ENCODE measurements at places on chromosomes 6 and 20.

GRCh38 chr6:170374571-170375444 is 68.2 kb downstream of the FAM120B start:
- DNase-seq, result no peak

DNA sequence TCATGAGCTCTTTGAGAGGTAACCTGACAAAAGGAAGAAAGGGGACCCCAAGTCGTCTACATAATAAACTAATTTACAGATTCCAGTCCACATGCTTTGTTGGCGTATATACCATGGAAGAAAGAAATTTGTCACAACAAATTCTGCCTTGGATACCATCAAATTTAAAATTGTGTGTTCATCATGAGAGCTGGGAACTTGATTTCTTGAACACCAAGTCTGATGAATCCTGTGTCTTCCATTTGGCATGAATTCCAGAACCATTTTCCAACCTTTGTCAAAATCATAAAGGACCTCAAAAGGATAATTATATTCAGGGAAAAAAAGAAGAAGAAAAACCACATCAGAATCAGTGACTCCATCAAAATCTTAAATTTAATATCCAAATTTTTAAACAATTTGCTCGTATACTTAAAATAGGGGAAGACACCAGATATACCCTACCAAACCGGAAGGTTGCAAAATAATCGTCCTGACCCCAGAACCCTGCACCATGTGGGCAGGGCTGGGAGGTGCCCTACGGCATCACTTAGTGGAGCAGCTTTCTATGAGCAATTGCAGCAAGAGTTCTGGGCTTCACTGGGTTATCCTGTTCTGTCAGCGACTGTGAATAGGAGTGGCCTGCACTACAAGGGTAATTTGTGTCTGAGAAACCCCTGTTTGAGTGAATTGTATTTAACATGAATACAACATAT is 74.1 kb upstream of the INSM1 start:
- DNase-seq, result no peak

DNA sequence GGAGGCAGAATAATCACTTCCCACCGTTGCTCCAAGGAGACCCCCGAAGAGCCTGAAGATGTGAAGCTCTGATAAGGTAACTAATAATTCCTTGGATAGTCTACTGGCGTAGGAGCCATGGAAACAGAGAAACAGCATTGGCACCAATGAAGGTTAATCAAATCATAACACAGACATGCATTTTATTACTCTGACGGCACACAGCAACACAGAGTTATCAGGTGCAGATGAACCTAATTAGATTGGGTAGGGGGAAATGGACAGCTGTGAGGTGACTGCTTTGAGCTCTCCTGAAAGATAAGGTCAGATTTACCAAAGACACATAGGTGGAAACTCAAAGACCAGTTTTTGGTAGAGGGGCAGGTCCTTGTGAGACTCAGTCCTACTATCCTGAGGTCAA is 544.0 kb upstream of the AGPAT4 start:
- DNase-seq, result no peak

GRCh38 chr6:42095094-42095493 is 44.8 kb downstream of the TAF8 start:
- no peak for DNase-seq

DNA sequence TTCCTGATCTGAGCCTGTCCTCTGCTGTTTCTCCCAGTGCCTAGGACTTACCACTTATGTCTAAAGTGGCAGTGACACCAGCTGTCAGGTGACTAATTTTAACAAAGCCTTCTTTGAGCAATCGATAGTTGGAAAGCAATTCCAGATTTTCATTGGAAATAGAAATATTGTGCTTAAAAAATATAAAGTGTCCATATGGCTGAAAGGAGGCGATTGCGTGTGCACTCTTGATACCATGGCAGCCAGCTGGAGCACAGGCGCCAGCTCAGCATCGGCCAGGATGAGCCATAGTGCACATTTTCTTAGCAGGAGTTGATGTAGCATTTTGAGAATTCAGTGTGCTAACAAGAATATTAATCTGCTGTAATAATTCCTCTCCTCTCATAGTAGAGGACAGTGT is 70.0 kb downstream of the LRRC1 start:
- DNase-seq, result no peak

- no peak for DNase-seq
Measured at GRCh38 chr20:48732081-48732829, 95.5 kb downstream of the PREX1 start.

DNA sequence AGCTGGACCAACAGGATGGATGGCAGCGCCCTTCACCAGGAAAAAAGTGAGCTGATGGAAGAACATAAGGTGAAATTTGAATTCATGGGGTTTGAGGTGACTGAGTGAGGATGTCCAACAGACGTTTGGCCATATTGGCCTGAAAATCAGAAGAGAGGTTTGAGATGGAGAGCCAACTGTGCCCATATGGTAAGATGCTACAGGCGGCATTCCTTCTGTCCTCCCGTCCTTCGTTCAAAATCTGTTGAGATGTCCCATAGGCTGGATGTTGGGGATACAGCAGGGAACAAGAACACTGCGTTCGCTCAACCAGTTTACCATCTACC is 468 bp upstream of the CMTR1 start:
- no peak for DNase-seq

DNA sequence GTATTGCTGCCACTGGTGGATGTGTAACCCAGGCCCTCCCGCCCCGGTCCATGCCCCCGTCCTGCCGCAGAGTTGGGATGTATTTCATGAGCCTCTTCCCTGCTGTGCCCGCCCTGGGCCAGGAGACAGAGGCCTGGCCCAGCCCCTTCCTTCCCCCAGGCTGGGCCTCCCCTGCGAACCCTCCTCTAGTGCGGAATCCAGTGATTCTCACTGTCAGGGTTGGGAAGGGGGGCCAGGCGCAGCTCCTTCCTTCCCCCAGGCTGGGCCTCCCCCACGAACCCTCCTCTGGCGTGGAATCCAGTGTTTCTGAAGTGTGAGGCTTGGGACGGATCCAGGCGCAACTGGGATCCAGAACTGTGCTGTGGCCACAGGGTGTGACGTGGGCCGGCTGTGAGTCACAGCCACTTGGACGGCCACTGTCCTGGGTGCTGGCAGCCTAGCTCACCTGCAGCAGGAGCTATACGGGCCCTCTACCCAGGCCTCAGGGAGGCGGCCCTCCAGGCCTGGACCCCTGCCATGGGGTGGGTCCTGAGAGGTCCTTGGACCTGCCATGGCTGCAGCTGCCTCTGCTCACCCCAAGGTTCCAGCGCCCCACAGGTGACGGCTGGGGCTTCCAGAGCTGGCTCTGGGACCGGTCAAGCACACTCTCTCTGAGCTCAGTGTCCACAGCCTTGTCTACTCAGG is 28.3 kb downstream of the COL20A1 start:
- peak; percentile 18 for DNase-seq

GRCh38 chr6:43547222-43547621 is 28.6 kb downstream of the XPO5 start:
- DNase-seq, result no peak

DNA sequence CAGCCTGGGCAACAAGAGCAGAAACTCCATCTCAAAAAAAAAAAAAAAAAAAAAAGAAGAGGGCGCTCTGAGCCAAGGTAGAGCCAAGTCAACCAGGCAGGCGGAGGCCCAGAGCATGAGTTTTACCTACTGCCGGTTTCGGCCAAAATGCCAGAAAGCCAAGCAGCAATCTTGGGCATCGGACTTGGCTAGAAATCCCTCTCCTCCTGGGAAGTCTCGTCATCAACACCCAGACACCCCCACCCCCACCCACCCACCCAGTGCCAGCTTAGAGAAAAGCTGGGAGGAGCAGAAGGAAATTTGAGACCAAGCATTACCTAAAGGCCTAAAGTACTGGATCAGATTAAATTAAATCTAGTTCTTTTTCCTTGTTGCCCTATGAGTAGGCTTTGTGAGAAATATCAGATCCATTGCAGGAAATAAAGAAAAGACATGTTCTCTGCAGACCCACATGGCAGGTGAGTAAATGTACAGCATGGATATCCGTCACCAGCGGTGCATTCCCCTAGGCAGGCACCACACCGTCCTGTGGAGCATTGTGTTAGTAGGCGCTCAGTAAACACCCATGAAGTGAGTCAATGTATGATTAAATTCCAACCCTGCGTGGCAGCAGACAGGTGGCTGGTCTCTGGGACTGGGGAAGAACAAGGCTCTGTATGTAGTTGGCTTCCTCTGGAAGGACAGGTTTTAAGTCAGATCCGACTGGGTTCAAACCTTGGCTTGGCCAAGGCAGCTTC is 21.0 kb downstream of the RIPOR3 start:
- no peak for DNase-seq

GRCh38 chr6:106275692-106276091 is 49.9 kb downstream of the ATG5 start:
- no peak for DNase-seq

- no peak for DNase-seq
Measured at GRCh38 chr6:4931530-4932227, 72.2 kb downstream of the RPP40 start.

DNA sequence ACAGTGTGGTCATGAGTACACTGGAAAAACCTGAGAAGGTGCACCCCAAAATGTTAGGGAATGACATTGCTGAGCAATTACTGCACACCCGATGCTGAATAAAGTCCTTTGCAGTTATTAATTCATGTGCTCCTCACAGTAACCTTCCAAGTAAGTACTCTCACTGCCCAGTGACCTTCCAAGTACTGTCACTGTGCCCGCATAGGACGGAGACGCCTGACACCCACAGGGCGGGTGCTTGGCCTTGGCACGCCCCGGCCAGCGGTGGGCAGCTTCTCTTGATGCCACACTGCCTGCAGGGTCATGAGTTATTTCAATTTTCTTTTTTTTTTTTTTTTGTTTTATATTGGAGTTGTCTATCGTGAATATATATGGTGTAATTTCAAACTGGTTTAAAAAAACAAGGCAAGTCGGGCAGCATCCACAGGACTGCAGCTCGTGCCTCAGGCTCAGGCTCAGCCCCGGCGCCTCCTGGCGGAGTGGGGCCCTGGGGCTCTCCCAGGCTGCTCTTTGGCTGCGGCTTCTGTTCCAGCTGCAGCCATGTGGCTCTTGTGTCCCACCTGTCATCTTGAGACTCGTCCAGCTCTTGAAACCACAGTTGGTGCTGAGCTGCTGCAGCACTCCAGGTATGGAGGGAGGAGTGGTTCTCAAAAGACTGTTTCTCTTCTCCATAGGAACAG is 27.0 kb downstream of the PNLDC1 start:
- no peak for DNase-seq

GRCh38 chr6:136753624-136754023 is 38.7 kb downstream of the MAP3K5 start:
- DNase-seq, result no peak

GRCh38 chr6:134115715-134116074 is 63.3 kb upstream of the SLC2A12 start:
- no peak for DNase-seq

DNA sequence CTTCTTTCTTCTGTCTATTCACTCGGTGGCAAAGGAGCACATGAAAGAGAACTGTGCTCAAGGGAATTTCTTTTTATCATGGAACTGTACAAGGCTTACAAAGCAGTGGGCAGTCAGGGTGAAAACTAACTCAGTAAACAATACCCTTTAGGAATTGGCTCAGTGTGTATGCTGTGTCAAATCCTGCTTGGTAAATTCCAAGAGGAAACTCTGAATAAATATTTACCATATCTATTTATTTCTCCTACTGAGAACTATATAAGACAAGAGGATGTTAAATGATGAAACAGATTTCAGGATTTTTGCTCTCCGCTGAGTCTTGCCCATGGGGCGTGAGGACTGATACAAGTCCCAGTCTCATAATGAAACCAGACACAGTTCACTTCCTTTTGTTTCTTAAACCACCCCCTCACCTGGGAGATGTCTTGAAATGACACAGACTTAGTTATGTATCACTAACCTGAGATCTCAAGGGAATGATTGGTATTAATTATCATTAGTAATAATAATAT is 188.8 kb downstream of the BACH2 start:
- no peak for DNase-seq

DNA sequence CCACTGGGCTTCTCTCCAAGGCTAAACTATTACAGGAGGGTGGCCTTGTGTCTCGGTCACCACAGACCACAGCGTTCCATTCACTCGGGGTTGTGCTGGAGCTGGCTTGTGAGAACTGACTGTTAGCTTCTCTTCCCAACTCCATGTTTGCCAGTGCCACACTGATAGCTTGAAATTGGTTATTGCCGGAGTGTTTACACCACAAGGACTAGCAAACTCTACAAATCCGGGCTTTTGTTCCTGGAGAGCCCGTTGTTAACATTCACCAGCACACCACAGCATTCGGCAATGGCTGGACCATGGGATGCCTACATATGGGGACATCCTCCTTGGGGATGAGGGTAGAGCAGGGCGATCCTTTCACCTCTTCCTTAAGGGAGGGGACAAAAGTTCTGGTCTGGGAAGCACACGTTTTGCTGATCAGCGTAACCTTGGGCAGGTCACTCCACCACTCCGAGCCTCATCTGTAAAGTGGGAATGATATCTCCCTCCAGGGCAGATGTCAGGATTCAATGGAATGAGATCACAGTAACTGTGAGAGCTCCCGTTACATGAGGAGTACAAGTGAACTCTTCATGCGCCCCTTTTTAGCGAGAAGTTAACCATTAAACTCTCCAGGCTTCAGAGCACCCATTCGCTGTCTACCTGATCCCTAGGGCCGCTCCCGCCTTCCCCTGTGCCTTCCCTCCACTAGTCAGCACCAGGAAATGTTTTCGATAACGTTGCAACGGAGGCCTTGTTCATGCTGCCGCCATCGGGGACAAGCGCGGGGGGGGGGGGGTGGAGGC is 41.7 kb upstream of the TTPAL start:
- no peak for DNase-seq

DNA sequence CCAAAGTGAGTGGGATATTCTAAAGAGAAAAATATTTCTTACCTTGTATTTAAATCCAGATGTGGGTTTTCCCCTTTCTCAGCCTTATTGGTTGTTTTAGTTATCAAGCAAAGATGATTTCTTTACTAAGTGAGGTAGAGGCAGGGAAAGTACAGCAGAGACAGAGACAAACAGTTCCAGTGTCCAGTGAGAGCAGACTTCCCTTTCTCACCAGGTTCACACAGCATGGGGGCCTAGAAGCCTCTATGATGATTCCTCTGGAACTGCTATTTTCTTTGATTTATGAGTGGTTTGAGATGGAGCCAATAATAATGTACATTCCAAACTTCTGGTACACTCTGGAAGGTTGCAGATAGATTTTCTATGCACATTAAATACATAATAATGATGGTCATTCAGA is 234.0 kb upstream of the MARCKS start:
- DNase-seq, result no peak

- DNase-seq, result no peak
Measured at GRCh38 chr6:85002847-85003246, 238.4 kb upstream of the TBX18 start.
